ENCODE measurements at places on chromosomes 2 and 18. TPM values are rescaled to one million over a fixed set of nuclear protein-coding genes. Genes with fewer than 3 reads are reported as not detected.

HOXD11 gene
- total RNA-seq, result 4.2 TPM

DNAJC5G gene
- total RNA-seq, result not detected

G6PC2 gene
- 0.31 TPM for total RNA-seq

NFE2L2 gene
- 94.1 TPM for total RNA-seq

TMEFF2 gene
- 0.50 TPM for total RNA-seq

PROC gene
- total RNA-seq, result 3.6 TPM

Measured in left colon (tissue), 2 donors.